ENCODE measurements at places on chromosomes 4 and X.

DNA sequence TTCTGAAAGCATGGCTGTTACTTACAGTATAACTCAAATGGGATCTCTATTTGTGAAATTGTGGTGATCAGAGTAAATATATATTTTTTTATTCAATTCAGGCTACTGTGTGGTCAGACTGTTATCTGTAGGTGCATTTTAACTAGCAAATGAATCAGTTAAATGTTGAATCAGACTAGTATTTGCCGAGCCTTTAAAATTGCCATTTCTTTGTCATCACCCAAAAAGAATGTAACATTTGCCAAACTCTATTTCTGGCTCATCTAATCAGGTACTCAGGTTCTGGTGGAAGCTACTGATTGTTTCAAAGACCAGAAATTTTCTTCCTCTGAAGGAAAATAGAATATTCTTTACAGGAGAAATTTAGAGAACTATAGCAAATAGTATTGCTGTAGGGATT lies 1.8 kb upstream of the NAA15 start:
- DNase-seq: no peak

DNA sequence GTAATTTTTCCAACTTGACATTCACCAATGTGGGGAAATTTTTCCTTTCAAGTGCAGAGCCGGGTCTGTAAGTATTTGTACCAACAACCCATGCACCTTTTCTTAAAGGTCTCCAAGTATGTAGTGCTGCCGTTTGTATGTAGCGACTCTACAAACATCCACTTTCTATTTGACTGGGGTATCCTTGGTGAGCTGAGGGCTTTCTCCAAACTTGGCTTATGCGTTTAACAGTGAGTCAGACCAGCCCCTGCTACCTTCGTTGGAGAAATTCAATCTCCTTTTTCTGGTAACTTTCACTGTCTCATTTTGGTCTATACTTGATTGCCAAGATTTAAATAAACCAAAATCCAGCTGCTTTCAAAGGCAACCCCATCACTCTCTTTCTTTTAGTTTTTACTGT lies 34.9 kb downstream of the MGST2 start:
- DNase-seq: no peak

- no peak for DNase-seq
These were observed 51.5 kb upstream of the ATOH1 start for GRCh38 chr4:93777081-93777460.

- no peak for DNase-seq
These were observed 67.1 kb downstream of the TENM3 start for GRCh38 chr4:182310316-182310715.

GRCh38 chrX:66200855-66201795 lies 37.1 kb downstream of the HEPH start:
- DNase-seq: peak; percentile 2

- DNase-seq: peak; percentile 25
These were observed 155.7 kb downstream of the PAPSS1 start for GRCh38 chr4:107564326-107564725.

DNA sequence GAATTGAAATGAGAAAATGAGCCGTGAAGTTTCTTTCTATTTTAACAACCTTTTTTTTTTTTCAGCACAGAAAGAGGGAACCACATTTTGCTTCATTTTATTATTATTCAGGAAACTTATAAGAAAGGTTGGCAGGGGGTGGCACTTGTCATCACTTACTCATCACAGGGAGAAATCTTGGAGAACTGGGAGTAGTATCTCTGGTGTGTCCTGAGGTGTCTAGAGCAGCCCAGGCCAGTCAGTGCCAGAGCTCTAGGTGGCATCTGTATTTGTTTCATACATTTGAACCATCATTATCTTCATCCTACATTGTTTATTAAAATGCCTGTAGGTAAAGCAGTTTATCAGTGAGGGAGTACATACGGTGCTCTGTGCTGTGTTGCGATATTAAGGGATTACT lies 43.8 kb upstream of the ARHGAP24 start:
- no peak for DNase-seq

DNA sequence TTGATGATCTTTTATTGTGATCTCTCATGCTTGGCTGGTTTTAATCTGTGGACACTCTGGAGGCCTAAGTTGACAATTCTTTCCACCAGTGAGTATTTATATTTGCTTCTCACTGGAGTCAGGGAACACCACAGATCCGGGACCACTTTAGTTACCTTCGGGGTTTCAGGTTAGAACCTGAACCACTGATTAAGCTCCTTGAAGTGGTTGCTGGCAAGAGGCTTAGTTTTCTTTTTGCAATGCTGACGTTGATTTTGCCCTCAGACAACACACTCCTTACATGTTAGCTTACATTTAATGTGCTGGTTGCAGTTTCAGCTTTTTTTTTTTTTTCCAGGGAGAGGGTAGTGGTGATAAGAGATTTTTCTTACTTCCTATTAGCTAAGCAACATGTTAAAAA lies 10.5 kb upstream of the ZNF330 start:
- DNase-seq: no peak

- no peak for DNase-seq
These were observed 89.6 kb upstream of the MTM1 start for GRCh38 chrX:150478496-150479492.

DNA sequence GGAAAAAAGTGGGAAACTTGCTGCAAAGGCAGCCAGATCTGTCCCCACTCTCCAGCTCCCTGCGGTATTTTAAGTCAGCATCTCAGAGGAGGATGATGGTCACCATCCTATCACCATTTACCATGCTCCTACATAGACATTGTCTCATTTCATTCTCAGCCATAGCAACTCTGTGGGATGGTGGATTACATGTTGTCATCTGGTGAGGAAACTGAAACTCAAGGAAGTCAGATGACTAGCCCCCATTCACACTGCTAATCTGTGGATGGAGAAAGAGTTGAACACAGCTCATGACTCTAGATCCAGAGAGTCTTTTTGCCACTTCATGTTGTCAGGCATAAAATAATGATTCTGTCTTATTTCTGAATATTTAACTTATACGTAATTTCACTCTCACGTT lies 323.5 kb downstream of the PTTG2 start:
- no peak for DNase-seq

DNA sequence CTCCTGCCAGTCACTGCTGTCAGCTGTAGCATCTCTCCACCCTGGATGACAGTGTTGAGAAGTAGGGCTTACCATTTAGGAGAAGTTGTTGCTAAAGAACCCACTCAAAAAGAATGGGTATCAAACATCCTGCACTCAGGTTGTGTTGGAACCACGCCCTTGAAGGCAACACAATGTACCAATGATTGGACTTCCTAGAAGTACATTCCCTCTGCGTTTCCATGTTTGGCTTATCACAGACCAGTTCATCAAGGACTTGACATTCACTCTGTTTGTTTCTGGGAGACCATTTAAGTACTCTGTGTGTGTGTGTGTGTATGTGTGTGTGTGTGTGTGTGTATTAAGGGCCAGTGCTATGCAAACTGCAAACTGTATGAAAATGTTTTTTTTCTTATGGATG lies 200.6 kb upstream of the GATB start:
- no peak for DNase-seq

Measured in GM04504 (cell line).